Midbrain (tissue), 1 donor: ENCODE measurements at places on chromosomes 16 and 17.
A peak's percentile ranks its signal among the peaks of the same experiment; 100 is the strongest.

- DNase-seq, result no peak
Observed at GRCh38 chr17:36142235-36142634, 34.2 kb downstream of the TBC1D3B start.

- no peak for DNase-seq
Observed at GRCh38 chr17:58991718-58992331, 114.9 kb downstream of the TRIM37 start.

DNA sequence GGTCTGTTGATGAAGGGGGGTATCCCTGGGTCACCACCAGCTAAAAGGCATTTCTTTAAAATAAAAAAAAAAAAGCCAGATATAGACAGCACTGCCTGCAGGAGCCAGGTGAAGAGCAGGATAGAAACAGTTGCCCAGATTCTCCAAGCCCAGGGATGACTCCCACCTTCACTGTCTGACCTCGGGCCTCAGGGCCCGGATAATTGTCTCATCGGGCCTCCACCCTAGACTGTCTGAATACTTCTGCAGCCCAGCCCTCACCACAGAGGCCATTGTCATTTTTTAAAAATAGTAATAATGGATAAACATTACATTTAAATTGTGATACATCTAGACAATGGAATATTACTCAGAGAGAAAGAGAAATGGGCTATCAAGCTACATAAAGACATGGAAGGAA is 92.8 kb upstream of the TNRC6C start:
- DNase-seq, result no peak

- no peak for DNase-seq
Observed at GRCh38 chr16:27924411-27925118, 138.9 kb downstream of the GSG1L start.

DNA sequence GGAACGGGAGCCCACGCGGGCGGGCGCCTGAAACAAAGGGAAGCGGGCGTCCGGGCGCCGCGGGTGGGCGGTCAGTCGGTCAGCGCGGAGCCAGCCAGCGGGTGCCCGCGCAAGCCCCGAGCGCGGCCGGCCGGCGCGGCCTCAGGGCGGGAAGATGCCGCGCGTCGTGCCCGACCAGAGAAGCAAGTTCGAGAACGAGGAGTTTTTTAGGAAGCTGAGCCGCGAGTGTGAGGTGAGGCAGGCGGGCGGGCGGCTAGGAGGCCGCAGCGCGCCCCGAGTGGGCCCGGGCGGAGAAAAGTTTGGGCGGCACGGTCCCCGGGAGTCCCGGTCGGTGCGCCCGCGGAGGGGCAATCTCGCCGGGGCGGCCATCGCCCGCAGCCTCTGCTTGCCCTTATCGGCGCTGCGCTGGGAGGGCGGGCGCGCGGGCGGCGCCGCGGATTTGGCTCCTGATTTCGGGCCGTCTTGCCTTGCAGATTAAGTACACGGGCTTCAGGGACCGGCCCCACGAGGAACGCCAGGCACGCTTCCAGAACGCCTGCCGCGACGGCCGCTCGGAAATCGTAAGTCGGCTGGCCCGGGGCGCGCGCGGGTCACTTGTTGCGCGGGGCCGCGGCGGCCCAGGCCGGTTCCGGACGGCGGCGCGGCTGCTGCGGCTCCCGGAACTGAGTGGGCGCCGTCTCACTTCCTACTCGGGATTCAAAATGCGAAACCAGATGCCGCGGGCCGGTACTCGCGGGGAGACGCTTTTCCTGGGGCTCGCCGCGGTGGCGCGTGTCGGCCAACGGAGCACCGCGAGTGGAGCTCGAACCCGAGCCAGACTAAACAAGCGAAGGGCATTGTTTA is 526 bp downstream of the CBFB start:
- peak; percentile 54 for DNase-seq

DNA sequence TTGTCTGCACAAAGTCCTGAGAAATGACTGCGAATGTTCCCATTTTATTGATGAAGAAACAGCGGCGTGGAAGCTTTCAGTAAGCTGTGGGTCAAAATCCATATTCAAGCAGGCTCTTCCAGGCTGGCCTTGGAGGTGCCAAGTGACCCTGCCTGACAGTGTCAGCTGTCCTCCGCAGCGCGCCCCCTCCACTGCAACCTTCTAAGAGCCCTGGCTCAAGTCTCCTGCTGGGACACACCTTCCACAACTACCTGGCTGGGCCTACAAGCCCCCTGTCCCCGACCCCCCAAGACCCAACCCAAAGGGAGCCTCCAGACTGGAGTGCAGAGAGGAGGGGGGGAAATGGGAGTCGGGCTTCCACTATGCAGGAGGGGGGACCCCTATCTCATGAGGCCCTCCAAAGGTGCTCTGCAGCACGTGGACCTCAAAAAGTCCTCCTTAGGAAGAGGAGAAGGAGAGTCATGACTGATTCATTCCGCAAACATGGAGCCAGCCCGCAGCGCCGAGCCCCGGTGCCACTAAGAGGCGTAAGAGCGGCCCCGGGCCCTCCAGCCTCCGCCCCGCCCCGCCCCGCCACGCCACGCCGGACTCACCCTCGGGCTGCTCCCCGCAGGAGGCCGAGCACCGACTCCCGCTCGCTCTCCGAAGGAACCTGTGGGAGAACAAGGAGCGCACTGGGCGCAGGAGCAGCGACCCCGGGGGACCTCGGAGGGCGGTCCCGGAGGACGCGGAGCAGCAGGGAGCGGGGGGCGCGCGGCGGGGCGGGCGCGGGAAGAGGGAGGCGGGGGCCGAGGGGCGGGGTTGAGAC is 574 bp downstream of the MPP3 start:
- DNase-seq, result no peak

DNA sequence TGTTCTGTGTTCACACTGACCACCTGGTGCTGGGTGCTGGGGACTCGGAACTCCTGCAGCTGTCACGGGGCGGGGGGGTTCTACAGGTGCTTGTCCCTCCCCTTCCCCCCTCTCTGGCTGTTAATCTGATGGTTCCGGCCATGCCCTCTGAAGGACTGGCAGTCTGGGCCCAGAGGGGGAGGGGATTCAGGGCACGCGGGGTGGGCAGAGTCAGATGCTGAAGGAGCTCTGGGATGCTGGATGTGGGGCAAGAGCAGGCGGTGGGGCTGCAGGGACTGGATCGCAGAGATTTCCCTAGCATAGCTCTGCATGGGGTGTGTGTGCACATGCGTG is 5.4 kb upstream of the TBX21 start:
- no peak for DNase-seq

DNA sequence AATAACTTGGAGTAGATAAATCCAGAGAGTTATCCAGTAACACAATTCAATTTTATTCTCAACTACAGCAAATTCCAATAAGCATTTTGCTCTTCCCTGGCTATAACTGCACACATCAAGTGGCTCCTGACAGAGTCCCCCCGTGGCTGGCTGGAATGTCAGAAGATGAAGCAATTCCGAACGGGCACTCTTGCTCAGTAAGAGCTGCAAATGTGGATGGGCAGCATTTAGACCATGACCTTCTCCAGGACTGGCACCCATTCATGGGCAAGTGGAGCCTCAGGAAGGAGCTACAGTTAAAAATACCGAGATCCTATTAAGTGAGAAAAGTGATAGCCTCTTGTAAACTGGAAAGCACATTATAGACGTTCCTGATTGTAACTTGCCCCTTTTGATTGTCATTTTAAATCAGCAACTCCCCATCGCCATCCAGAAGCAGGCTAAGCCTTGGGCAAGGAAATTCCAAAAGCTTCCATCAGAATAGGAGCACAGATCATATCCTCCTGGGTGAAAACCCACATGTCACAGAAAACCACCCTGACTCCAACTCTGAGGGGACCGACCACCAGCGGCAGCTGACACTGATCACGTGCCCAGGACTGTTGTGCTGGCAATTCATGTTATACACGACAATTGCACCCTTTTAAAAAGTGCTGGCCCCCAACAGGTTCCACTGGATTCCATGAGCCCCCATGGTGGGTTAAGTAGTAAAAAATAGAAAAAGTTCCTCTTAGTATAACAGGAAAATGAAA is 7.1 kb downstream of the UBE2O start:
- DNase-seq, result no peak

DNA sequence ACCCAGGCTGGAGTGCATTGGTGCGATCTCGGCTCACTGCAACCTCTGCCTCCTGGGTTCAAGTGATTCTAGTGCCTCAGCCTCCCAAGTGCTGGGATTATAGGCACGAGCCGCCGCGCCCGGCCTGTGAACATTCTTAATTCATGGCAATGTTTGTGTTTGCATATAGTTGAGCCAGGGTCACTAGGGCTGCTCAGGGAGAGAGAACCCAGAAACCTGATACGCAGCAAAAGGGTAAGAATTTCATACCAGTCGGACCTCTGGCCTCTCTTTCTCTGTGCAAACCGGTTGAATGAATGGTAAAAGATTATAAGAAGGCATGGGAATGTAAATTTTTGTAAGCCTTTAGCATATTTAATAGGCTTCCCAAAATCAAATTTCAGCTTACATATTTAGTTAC is 6.9 kb upstream of the TMEM98 start:
- no peak for DNase-seq

- DNase-seq, result no peak
Observed at GRCh38 chr16:24749310-24749709, 19.9 kb downstream of the TNRC6A start.

GRCh38 chr16:14618566-14618965 is 11.5 kb downstream of the PARN start:
- DNase-seq, result no peak

DNA sequence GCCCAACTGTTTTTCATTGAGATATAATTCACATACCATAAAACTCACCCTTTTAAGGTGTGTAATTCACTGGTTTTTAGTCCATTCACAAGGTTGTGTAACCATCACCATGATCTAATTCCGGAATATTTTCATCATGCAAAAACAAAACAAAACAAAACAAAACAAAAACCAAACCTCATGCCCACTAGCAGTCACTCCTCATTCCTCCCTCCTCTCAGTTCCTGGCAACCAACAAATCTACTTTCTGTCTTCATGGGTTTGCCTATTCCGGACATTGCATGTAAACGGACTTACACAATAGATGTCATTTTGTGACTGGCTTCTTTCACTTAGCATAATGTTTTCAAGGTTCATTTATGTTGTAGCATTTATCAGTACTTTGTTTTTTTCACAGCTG is 4.5 kb upstream of the NOD2 start:
- DNase-seq, result no peak

DNA sequence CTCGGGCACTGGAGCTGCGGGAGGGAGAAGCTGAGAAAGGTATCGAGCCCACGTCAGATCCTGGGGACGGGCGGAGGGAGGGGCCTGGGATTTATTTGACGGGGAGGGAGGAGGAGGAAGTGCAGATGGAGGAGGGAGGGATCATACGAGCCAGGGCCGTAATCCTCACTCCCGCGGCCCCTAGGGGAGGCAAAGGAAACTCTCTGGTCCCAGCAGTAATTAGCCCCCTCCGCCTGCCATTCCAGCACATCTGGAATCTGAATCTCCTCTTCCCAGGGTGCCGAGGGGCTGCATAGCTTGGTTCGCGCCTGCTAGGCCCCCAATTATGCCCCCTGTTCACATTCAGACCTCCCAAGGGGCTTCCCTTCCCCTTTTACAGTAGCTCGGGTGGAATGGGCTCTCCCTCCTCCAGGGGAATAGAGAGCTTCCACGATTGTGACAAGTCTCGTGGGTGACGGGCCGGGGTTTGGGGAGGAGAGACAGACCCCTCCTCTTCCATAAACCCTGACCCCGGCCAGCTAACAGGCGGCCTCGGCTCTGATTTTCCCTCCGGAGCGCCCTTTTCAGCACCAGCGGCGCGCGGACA is at the start of gene SEZ6L2:
SEZ6L2 (minus strand) TSS at position 35 of the 586 bp plus-strand sequence. CDS start 531 bp downstream, outside the sequence.
- peak; percentile 74 for DNase-seq

DNA sequence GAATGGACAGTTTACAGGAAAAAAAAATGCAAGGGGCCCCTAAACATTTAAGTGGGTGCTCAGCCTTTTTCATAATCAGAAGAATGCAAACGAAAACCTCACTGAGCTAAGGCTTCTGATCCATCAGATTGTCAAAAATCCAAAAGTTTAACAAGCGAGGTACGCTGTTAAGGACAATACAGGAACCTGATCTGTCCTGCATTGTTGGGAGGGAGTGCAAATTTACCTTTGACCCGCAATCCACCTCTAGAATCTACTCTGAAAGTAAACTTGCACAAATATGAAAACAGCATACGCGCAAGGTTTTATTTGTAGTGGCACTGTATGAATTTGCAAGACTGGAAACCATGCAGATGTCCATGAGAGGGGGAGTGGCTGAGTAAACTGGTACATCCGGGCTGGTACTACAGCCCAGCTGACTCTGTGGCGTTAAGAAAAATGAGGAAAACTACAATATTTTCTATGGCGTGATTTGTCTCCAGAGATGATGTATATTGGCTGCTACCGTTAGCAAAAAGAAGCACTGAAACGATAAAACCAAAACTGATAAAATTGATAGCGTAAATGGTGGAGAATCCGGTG is 28.8 kb upstream of the ST6GALNAC1 start:
- DNase-seq, result no peak

DNA sequence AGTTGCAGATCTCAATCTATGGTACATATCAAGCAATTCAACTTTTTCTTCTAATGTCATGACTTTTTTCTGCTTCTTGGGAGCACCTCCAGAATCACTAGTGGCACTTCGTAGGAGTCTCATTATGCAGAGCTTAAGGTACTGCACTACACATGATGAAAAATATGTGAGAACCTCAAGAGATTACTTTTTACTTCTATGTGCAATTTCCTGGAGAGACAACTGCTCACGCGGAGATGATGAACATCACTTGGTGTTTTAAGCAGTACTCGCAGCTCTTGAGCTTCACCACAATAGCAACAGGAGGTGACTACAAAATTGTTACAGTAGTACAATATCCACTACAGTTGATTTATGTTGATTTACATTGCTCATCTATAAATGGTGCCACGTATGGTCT is 79.7 kb downstream of the MRTFB start:
- no peak for DNase-seq

DNA sequence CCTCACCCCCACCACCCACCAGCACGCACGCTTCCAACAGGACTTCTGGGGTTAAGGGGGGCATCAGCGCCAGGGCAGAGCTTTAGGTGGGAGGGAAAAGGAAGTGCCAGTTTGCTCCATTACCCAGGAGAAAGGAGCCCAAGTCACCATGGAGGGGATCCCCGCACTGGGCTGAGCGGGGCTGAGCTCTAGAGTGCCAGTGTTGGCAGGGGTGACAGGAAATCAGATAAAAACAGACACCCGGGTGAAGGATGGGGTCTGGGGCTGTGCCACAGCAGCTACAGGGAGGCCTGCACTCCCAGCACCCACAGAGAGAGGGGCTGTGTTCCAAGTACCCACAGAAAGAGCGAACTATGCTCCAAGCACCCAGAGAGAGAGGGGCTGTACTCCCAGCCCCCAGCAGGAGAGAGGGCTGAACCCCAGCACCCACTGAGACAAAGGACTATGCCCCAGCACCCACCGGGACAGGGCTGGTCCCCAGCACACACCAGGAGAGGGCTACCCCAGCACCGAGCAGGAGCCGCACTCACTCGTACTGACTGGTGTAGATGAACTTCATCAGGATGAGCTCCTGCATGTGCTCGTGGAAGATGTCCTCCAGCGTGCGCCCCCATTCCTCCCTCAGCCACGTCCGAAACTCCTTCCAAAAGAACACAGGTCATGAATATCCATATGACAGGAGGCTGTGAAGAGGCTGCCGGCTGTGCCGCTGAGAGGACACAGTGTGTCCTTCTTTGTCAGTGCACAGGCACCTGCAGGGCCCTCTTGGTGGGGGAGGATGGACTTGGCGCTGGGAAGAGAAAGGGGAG is 18.6 kb upstream of the C16orf95 start:
- no peak for DNase-seq
